ENCODE measurements at places on chromosomes 5 and 9.

- no peak for DNase-seq
Observed at GRCh38 chr9:134200730-134201129, 36.4 kb upstream of the RNU6ATAC start.

DNA sequence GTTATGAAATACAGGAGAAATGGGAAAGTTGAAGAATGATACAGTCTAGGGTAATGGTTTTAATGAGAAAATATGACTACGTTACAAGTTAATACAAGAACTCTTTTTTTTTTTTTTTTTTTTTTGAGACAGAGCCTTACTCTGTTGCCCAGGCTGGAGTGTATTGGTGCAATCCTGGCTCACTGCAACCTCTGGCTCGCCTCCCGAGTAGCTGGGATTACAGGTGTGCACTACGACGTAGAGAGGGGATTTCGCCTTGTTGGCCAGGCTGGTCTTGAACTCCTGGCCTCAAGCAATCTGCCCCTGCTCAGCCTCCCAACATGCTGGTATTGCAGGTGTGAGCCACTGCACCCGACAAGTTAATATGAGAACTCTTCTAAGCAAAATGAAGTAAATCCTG lies 77.1 kb upstream of the SELENOP start:
- no peak for DNase-seq

DNA sequence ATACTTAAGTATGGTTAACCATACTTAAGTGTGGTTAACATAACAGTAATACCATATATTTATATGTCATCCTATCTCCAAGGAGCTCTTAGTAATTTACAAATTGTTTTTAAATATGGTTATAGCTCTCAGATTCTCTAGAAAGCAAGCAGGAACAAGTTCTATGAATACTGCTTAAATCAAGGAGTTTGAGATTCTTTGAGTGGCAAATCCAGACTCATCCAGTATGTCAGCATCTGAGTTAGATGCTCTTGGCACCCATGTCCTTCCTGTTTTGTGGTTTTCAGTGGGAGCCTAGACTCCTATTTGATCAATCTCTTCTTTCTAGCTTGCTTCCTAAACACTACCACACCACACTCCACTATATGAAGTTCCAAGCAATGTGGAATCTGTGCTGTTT lies 114.7 kb upstream of the GDNF start:
- DNase-seq, result no peak

DNA sequence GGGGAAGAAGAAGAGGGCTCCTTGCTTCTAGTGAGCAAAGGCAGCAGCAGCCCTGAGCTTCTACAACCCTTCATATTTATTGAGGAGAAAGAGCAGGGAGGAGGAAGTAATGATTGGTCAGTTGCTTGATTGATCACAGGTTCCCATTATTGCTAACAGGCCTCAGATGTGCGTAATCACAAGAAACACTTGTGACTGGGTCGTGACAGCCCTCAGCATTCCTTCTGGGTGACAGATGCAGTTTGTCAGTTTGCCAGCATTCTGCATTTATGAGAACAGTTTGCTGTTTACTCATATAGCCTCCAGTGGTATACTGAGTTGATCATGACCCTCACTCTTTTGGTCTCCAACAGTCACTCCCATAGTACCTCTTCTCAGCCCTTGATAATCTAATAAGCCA lies 111.5 kb upstream of the TNC start:
- no peak for DNase-seq

- no peak for DNase-seq
Observed at GRCh38 chr9:29311221-29311620, 1737.9 kb upstream of the C9orf72 start.

- DNase-seq, result no peak
Observed at GRCh38 chr9:5851445-5851844, 18.5 kb upstream of the ERMP1 start.
